ENCODE measurements at places on chromosomes 7 and 10. TPM values are rescaled to one million over a fixed set of nuclear protein-coding genes. Genes with fewer than 3 reads are reported as not detected.

The EMX2 gene
- polyA plus RNA-seq: not detected

The ASIC3 gene
- not detected for polyA plus RNA-seq

The SLC29A4 gene
- not detected for polyA plus RNA-seq

The KLF14 gene
- not detected for polyA plus RNA-seq

GRCh38 chr10:108064746-108065260 is 900.3 kb upstream of the SORCS1 start:
- DNase-seq: no peak

GRCh38 chr10:97974526-97975525 is 55.6 kb downstream of the CRTAC1 start:
- no peak for DNase-seq

GRCh38 chr10:133129071-133129858 is 30.8 kb upstream of the KNDC1 start:
- DNase-seq: no peak

DNA sequence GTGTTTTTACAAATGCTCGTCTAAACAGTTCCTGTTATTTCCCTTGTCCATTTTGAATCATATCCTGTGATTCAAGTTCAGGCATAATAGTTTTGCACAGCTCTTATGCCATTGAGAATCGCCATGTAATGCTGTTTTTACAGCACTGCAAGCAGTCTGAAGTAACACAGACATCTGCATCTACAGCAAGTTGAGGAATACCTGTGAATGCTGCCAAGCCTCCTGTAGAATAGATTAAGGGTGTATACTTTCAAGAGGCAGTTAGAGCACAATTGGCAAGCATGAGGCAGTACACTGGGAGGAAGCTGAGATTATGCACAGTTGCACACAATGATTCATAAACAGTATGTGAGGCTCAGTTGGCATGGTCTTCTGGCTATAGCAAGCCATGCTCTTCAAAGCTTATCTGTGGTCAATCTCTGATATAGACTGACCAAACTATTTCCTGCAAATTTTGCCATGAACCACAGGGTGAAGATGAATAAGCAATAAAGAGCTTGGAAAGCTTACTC is 121.9 kb upstream of the AKR1E2 start:
- DNase-seq: no peak

Data from immature natural killer cell (primary cell).